Brain (organoid and tissue), 16 donors: ENCODE measurements at places on chromosomes 5 and 9.

- DNase-seq = peak; percentile 72
Measured at GRCh38 chr5:124755565-124755964, 9.1 kb upstream of the ZNF608 start.

- no peak for DNase-seq
Measured at GRCh38 chr5:80653502-80653901, 950 bp upstream of the MSH3 start.

GRCh38 chr5:128158342-128158741 is 74.8 kb downstream of the SLC12A2 start:
- DNase-seq = no peak

GRCh38 chr5:155299386-155300005 is 285.9 kb downstream of the KIF4B start:
- no peak for DNase-seq

GRCh38 chr5:40755093-40755406 is 711 bp downstream of the TTC33 start:
- DNase-seq = peak; percentile 92

- DNase-seq = no peak
Measured at GRCh38 chr5:32042551-32042961, 131.6 kb downstream of the GOLPH3 start.

GRCh38 chr5:123874600-123875201 is 362.7 kb downstream of the CSNK1G3 start:
- peak; percentile 96 for DNase-seq

- DNase-seq = peak; percentile 77
Measured at GRCh38 chr9:128203707-128204551, 750 bp downstream of the DNM1 start.

DNA sequence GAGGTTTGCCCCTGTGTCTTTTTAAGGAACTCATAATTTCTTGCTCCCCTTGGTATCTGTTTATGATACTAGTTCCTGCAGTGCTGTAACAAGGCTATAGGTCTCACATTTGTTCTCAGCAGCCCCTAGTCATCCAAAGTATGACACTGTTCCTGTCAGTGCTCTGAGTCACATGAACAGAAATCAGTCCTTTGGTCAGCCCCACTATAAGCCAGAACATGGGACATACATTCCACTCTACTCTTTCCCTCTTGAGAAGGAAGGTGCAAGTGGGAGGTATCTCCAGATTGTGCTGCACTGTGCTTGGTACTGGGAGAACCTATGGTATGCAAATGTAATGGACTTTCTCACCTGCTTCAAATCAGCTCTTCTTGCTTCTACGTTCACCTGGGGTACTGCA is 87.0 kb downstream of the IARS1 start:
- DNase-seq = no peak

DNA sequence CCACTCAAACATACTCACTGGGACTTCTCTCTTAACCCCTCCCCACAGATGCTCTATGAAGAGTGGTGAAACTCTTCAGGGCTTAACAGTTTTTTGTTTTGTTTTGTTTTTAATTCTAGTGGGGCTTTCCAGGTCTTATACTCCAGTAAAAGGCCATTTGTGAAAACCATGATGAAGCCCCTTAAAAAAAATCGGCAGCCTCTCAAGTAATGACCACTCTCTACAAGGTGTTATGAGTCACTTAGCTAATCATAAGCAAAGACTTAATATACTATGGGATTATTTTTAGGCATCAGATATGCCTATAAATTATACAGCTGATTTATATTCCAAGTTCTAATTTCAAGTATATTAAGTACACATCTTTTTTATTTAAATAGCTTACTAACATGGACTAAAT is 607.9 kb downstream of the RAB3C start:
- DNase-seq = no peak
